ENCODE measurements at places on chromosomes 1 and 21.

GRCh38 chr1:45995298-45995697 lies 137.1 kb downstream of the PIK3R3 start:
- no peak for DNase-seq

- no peak for DNase-seq
Observed at GRCh38 chr1:208541225-208541855, 297.2 kb upstream of the PLXNA2 start.

- no peak for DNase-seq
Observed at GRCh38 chr1:45846931-45847330, 43.5 kb downstream of the MAST2 start.

DNA sequence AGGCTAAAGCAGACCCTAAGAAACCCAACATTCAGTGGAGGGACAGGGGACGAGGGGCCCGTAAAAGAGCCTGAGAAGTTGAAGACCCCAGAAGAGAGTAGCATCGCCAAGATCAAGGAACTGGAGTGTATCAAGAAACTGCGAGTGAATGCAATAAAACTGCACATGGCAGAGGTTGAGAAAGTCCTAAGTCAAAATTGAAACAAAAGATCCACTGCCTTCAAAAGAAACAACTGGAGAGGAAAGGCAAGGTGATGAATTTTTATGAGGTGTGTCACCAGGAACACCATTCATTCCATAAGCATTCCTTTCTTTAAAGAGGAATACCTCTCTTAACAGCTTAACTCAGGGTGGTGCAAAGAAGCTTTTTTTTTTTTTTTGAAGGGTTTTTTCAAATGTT lies 38.3 kb upstream of the ADORA3 start:
- no peak for DNase-seq

DNA sequence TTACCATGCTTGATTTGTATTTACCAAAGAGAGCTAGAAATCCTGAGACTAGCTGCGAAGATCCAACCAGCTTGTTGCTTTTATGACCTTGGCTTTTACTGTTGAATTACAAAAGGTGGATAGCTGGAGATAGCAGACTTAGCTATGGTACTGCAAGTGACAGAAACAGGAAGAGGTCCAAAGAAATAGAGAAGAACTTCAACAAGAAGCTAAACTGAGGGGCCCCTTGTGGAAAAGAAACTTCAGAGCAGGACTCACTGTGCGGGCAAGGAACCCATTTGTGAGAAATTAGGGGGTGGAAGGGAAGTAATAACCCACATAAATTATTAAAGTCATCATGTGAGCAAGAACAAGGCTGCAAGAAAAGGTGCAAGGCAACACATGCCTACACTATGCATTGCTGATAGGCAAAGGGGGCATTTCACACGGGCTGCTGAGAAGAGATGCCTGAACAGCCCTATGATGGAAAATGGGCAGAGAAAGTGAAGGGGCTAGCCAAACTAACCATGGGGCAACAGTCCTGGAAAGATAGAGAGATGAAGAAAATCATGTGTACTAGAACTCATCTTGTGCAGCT lies 116.6 kb upstream of the PRDX6 start:
- DNase-seq = no peak

DNA sequence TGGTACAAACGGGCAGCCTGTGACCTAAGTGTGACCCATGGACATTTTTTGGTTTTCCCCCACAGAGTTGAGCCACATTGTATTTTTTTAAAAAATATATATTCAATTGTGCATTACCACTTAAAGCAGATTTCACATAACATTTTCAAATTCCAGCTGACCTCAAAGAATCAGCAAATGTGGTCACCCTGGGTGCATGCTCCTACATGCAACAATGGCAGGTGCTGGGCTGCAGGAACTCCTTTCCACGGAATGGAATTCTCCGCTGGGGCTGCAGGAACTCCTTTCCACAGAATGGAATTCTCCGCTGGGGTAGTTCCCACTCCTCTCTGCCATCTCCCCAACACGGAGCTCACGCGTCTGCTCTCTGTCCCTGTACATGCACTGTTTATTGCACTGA lies 68.7 kb downstream of the MAP10 start:
- DNase-seq = no peak
